ENCODE measurements at places on chromosomes 3 and 15.
A peak's percentile ranks its signal among the peaks of the same experiment; 100 is the strongest.

DNA sequence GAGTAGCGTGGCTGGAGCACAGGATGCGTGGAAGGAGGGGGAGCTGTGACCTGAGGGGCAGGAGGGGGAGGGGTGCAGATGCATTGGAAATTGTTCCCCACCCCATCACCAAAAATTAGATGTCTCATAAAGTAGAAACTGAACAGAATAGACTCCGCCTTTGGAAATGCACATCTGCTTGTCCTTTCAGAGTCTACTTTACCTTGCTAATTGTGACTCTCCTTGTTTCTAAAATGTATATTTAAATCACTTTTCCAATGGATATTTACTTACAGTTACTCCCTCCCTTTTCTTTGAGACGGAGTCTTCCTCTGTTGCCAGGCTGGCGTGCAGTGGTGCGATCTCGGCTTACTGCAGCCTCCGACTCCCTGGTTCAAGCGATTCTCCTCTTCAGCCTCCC lies 30.6 kb downstream of the SPG21 start:
- DNase-seq: no peak

GRCh38 chr3:12556314-12556689 lies 585 bp upstream of the MKRN2 start:
- DNase-seq: no peak

GRCh38 chr3:135071483-135071882 lies 276.4 kb downstream of the EPHB1 start:
- DNase-seq: no peak

DNA sequence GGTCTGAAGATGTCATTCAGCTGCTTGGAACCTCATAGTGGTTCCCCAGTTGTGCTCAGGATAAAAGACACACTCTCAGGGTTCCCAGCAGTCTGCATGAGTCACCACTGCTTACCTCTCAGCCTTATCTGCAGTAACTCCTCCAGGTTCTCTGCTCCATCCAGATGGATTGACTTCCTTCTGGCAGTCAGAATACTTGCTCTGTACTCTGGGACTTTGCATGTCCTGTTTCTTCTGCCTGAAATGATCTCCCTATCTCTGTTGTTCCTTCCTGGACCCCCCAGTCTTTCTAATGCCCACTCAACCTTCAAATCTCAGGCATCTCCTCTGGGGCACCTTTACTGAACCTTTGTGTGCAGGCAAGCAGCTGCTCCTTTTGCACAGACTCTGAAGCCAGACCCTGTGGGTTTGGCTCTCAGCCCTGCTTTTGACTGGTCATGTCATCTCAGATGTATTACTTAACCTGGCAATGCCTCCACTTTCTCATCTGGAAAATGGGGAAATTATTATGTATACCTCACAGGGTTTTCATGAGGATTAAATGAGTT lies 38.4 kb downstream of the ITPR1 start:
- no peak for DNase-seq

DNA sequence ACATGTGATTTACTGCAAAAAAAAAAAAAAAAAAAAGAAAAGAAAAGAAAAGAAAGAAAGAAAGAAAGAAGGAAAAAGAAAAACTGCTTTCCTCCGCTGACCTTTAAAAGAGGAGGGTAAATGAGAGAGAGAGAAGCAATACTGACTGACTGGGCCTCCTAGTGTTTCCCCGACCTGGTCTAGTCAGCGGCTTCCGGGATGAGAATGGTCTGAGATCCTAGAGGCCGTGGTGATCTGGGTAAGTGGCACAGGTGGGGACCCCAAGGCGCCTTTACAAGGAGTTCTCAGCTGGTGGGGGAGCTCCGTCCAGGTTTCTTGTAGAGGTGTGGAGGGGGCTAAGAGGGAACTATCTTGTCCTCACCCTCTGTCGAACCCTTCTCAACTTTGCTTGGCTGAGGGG lies 223.1 kb downstream of the MEIS2 start:
- DNase-seq: no peak

GRCh38 chr3:167163580-167163979 lies 216.5 kb downstream of the ZBBX start:
- DNase-seq: no peak

- no peak for DNase-seq
Observed at GRCh38 chr15:58066042-58066867, 744 bp upstream of the ALDH1A2 start.

DNA sequence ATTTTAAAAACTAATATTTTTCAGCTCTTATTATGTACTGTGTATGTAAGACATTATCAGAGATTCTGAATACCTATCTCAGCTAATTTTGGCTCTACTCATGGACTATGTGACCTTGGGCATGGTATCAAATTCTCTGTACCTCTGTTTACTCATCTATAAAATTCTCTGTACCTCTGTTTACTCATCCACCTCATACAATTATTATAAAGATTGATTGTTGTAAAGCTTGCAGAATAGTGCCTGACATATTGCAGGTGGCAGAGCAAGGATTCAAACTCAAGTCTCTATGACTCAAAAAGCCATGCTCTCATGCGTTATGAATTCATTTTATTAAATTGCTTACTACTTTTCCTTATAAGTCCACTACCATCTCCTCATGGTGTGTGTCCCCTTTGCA lies 151.9 kb upstream of the ARL6 start:
- DNase-seq: no peak

GRCh38 chr15:68821841-68822381 lies 1.2 kb upstream of the ANP32A start:
- no peak for DNase-seq

DNA sequence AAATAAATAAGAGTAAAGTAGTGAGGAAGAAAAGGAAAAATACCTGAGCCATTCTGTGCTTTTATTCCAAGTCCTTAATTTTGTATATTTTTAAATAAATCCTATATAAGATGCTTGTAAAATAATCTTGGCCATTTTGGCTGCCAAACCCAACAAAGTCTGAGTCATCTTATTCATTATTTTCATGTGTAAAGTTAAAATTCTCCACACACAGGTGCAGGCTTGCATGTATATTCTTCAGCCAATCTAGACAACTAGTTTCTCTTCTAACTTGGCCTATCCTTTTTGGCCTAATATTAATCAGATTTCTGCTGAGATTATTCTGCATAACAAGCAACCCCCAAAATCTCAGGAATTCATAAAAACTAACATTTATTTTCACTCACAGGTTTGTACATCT lies 189.8 kb upstream of the ATP11B start:
- DNase-seq: no peak

DNA sequence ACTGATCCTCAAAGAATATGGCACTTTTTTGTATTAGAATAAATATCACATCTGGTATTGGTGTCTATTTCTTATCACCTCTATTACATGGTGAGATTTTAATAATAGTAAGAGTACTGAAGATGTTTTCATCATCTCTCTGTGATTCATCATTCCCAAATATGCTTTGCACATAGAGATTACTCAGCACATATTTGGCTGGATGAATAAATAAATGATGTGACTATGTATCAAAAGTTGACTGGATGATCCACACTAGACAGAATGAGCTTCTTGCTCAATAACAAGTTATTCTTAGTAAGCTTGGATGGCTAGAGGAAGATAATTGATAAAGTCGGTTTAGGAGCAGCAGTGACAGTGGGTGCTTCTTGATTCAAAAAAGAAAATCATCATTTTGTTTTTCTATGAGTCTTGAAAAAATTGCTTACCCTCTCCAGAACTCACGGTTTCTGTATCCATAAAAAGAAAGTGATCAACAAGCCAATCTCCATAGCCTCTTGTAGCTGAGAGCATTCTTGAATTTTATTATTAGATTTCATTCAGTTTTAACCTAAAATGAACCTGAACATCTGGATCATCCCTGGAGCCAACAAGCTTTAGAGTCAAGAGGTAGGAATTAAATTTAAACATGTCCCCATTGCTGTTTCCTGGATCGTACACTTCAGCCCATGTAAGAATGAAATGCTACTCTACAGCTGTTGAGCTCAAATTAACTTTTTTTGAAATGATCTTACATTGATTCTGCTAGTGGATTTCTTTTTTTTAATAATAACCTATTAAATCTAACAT lies 104.8 kb upstream of the OSTN start:
- DNase-seq: peak; percentile 70

DNA sequence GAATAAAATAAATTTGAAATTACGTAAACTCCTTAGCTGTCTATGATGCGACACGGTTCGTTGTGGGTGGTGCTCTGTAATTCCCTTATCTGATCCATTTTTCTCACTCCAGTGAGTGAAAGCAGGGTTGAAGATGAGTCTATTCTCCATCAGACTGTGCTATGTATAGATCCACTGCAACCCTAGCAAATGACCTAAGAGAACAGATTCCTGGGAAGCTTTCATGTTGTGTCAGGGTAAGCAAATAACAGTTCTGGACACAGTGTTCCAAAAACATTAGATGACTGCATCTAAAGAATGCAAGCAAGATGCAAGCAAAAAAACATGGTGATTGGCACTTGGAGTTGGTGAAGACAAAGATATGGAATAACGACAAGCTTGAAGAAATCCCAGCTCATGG lies 239.3 kb downstream of the SLC9A9 start:
- no peak for DNase-seq

GRCh38 chr3:122977746-122978466 lies 49.7 kb downstream of the SEMA5B start:
- DNase-seq: peak; percentile 52

DNA sequence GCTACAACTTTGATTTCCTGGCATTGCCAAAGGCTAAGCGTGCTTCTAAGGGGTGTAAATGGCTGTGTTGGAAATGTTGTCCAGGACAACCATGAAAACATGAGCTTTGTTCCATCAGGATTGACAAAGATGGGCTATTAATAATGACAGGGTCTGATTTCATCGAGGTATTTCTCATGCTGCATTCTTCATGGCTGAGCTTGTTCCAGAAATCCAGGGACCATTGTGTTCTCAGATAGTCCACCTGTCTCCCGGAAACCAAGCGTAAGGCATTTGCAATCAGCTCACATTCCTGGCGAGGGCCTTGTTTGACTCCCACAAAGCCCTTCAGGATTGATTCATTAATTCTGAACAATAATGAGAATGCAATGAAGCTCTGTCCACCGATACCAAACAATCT lies 111.3 kb downstream of the CD47 start:
- no peak for DNase-seq

Measured in fibroblast of skin of left biceps (primary cell).